Left ventricle myocardium inferior (tissue), 1 donor: ENCODE measurements at places on chromosomes 3 and 15.

GRCh38 chr15:73617301-73617831, 15.8 kb downstream of the NPTN start:
- DNase-seq = no peak

DNA sequence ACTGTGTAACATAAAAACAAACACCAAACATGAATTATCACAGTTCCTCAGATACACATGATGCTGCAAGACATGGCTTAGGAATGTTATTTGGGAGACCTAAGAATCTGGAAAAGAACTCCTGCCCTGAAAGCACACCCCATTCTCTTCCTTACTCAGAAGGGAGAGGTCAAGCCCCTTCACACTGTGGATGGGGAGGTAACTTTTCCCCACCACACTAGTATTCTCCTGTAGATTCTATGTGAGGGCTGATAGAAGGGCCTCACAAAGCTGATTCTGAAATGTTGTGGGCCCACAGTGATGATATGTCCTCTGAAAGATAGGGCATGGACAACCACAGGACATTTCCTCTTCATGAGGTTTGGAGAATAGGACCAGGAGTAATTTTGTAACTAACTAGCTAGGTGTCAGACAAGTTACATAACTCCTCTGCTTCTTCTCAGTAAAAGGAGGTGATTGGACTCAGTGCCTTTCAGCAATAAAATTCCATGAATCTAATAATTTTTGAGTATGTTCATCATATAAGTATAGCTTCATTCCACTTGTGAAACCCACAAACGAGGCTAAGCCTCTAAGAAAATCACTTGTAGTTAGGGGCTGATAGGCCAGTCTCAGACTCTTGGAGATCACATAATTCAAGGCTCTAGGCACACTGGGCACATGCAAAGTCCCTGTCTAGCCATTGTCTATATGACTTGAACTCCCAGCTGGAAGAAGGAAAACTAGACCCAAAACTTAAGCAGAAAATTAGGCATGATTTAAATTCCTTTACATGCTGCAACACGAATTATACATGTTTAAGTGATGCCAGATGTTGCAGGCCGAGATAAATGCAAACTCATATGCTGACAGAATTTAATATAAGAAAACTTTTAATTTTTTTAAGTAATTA, 7.5 kb downstream of the PTX3 start:
- DNase-seq = no peak

GRCh38 chr15:58459560-58459959, 27.8 kb downstream of the LIPC start:
- peak; percentile 61 for DNase-seq

DNA sequence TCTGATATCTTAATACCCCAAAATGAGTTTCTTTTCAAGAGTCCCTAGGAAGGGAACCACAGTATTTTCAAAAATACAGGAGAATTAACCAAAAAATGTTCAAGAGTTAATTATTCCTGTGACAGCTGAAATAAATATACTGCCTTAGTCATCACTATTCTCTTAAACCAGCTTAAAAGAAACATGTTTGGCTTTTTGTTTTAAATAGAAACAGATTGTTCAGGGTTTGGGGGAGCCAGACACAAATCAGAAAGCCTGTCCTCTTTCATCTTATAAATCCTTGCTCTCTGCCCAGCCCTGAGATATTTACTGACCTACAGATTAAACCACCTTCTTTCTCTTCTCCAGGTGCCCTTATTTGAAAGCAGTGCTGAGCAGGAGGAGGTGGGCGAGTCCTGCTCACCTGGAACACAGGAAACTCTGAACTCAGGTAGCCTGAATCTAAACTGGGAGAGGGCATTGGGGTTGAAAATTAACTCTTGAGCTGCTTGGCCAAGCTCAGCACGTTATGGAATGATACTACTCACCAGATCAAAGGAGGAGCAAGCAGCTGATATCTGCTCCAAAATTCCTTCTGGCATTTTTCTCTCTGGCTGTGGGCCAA, 84.1 kb upstream of the SPRED1 start:
- DNase-seq = no peak

DNA sequence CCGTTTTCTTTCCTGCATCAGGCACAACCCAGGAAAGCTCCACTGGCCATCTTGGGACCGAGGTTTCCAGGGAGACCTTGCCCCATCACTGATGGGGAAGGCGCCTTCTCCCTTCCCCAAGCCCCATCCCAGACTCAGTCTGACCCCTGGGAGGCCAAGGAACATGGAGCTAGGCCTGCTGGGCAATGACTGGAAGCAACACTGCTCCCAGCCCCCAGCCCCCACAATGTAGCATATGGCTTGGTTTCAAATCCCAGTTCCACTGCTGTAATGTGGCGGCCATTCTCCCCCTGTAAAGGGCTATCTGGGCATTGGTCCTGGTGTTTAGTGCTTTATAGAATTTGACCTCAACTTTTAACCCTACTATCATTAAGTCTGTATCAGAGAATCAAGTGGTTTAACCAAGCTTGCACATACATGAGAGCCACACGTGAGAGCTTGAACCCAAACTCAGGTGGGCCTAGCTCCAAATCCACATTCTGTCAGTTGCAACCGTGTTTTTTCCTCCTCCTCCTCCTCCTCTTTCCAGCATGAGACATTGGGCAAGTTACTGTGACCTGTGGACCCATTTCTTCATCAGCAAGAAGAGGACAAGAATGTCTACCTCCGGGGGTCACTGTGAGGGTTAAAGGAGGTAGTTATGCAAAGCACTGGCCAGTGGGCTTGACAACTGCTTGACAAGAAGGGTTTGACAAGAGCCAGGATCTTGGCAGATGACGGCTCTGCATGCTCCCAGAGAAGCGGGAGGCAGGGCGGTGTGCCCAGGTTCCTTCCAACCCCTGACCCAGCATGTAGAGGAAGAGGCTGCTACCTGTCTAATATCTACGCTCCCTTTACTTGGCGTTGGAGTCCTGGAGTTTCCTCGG, 37.4 kb downstream of the KLHL25 start:
- DNase-seq = peak; percentile 52

- no peak for DNase-seq
Observed at GRCh38 chr3:39809995-39810595, 686 bp downstream of the MYRIP start.

DNA sequence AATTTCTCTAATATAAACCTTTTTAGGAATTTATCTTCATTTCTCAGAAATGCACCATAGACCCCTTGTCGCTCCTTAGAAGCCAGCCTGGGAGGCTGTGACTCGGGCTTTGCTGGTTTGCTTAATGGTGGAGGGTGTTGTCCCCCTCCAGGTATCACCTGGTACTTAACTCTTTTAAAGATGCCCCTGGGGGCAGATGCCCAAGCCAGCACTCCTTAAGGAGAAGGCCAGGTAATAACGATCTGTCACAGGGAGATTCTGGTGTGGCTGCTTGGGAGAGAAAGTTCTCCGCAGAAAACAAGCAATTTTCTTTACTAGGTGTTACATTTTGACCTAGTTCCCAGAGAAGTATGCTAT, 22.3 kb downstream of the EHD4 start:
- no peak for DNase-seq

GRCh38 chr15:45714590-45715488, 80.0 kb downstream of the SQOR start:
- DNase-seq = peak; percentile 49

DNA sequence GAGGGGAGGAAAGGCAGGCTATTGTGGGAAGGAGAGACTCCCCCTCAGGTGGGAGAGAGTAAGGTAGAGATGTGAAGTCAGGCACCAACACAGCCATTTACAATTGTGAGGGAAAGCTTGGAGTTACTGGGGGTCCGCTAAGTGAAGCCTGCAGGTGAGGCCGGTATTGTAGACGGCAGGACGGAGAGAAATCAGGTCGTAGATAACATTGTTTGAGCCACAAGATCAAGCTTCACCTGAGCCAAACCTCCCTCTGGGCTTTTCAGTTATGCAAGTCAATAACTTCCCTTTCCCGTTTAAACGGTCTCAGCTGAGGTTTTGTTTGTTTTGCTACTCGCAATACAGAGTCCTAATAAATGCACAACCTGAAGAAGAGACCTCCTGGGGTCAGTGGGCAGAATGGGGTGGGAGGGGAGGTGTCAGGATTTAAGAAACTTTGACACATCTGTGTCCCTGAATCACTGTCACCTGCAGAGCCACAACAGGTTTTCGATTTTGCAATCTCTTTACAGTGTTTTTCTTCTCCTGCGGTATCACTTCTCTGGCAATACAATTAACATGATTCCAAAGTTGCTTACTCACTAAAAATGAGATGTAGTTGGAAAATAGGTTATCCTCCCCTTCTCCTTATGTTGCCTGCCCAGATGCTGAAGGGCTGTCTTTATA, 72.0 kb upstream of the GLCE start:
- no peak for DNase-seq

DNA sequence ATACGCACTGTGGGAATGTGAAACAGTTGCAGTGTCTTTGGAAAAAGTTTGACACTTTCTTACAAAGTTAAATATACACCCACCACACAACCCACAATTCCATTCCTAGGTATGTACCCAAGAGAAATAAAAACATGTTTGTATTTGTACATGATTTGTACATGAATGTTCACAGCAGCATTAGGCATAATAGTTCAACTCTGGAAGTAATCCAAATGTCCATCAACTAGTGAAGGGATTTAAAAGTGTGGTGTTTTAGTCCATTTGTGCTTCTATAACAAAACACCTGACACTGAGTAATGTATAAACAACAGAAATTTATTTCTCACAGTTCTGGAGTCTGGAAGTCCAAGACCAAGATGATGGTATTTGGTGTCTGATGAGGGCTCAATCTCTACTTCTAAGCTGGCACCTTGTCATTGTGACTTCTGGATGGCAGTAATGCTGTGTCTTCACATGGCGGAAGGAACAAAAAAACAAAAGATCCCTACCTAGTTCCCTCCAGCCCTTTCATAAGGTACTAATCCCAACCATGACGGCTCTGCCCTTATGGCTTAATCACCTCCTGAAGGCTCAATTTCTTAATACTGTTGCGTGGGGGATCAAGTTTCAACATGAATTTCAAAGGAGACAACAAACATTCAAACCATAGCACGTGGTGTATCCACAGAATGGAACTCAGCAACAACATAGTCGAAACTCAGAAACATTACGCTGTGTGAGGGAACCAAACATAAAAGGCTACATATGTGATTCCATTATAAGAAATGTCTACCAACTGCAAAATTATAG, 120.5 kb downstream of the AQP9 start:
- DNase-seq = no peak

DNA sequence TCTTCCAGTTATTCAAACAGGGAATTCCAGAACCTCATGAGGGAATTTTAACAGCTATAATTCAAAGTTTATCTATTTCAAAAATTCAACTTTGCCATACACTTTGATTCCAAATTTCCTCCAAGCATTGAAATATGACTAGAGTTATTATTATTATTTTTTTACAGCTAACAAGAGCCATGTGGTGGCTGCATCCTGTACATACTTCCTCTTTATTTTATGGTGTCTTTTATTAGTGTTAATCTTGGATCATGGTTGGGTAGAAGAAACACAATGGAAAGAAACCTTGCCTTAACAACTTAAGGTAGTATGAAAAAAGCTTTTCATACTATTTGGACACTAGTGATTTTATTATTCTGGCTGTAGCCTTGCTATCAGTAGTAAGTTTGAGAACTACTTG, 52.7 kb downstream of the TFG start:
- no peak for DNase-seq

GRCh38 chr3:184773283-184774186, 38.4 kb upstream of the VPS8 start:
- peak; percentile 45 for DNase-seq

DNA sequence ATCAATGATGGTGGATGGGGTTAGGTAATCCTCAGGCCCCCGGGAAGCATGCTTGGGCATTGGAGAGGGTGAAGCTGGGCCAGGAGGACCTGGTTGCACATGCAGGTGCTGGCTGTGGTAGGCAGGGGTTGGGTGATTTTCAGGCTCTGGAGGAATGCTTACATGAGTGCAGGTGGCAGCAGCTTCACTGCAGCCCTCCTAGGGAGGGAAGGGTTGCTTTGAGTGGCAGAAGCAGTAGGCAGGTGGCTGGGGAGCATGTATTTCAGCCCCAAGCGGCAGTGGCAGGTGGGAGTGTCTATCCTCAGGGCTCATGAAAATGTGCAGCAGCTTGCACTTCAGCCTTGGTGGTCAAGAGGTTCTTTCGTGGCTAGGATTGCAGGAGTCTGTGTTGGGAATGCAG, 230.0 kb upstream of the CTNNB1 start:
- DNase-seq = no peak

DNA sequence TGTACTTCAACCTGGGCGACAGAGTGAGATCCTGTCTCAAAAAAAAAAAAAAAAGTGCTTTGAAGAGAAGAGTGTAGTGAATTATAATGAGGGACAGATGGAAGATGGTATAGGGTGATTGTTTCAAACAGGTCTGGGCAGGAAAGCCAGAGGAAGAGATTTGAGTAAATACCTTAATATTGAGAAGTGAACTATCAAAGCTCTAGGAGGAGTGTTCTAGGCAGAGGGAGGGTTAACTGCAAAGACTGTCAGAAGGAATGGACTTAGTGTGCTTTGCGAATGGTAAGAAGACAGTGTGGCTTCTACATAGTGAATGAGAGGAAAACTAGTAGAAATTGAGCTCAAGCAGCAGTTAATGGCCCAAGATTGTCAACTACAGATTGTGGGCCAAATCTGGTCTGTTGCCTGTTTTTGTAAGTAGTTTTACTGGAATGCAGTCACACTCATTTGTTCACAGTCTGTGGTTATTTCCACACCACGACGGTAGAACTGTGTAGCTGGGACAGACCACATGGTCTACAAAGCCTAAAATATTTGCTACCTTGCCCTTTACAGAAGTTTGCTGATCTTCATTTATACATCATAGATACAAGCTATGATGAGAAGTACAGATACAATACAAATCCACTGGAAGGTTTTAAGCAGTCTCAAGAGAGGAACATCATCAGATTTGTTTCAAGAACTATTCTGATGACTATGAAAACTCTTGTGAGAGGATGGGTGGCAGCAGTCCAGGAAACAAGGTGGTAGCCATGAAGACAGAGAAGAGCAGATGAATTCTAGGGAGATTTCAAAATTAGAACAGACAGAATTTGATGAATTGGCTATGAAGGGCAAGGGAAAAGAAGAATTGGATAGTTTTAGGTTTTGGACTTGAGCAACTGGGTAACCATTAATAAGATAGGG, 16.5 kb upstream of the USP50 start:
- DNase-seq = no peak

GRCh38 chr3:12005951-12006625, 1.9 kb downstream of the SYN2 start:
- no peak for DNase-seq

DNA sequence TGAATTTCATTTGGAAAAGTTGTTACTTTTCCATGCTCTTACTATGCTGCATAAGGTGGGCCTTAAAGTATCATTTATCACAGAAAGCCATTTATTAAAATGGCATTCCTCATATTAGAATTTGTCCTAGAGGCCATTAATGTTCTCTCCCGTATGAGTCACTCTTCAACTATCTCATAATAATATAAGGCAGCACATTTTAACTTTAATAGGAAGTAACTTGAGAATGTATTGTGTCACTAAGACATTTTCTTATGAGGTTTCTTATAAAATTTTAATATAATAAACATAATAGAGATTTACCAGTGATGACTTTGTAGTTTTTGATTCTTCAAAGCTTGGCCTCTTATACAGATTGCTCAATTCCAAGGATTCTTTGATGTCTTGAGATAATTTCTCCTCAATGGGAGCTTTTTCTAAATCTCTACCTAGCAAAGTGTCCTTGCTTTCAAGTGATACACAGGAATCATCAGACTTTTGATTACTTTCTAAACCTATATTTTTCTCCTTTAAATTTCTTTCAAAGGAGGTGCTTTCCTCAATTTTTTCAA, 74.7 kb downstream of the ZBBX start:
- no peak for DNase-seq
